ENCODE measurements at places on chromosomes 16 and 17.

DNA sequence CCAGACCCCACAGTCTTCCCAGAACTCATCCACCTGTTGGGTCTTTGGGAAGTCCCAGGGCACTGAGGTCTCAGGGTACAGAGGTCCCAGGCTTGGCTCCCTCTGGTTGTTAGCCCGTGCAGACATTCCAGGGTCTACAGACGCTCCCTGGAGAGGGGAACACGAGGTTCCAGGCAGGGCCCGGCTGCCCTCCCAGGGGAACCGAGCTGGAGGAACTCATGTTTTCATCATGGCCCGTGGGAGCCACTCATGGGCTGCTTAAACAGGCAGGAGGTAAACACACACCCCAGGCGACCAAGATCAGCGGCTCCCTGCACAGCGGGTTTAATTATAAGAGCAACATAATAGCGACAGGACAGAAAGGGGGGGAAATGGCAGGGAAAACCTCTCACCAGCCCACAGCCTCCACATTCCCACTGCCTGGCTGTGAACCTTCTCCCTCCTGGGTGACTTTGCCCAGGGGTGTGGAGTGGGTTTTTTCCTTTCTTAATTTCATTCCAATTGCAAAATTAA lies 36.5 kb downstream of the TRARG1 start:
- no peak for DNase-seq

DNA sequence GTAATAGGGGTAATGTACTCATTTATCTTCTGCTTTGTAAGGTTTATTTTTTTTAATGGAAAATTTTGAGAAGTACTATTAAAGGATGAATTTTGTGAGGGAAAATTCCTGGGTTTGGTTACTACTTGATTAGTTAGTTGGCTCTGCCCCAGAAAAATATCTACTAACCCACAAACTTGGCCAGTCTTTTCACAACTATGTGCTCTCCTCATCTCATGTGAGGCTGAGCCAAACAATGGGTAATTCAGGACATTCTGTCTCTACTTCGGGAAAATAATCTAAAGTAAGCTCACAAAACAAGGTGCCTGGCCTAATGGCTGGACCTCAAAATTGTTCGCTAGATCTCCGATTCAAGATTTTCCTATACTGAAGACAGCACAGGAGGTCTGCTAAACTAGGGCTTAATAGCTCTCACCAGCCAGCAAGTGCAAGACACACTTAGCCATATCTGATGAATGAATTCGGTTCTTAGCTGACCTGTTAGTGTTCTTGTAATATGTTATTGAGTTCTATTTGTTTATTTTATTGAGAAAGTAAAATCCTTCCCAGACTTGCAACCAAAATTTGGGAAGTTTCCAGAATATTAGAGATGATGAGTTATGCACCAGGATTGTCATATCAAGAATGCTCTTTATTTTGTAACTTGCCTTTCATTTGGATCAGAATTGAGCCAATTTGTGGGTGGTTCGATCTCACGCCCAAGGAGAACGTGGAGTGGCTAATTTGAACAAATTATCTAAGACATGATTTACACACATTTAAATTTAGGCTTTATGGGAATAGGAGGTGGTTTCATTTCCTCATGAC lies 5.7 kb downstream of the KCNJ16 start:
- no peak for DNase-seq

DNA sequence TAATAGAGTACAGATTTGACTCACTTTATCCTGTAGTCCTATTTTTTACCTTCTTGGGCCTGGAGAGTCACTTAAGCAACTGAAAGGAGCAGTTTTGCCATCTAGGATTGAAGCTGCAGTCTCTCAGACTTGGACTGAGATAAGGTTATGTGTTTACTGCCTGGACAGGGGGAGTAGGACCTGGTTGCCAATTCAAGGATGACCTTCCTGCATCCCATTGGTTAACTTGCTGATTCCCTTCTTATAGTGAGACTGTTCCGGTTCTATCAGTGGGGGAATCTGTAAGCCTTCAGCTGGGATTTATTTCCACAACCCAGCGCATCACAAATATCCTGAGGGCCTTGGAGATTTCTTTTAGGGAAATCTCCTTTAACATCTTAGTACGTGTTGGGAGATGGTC lies 2.9 kb downstream of the UBN1 start:
- no peak for DNase-seq

DNA sequence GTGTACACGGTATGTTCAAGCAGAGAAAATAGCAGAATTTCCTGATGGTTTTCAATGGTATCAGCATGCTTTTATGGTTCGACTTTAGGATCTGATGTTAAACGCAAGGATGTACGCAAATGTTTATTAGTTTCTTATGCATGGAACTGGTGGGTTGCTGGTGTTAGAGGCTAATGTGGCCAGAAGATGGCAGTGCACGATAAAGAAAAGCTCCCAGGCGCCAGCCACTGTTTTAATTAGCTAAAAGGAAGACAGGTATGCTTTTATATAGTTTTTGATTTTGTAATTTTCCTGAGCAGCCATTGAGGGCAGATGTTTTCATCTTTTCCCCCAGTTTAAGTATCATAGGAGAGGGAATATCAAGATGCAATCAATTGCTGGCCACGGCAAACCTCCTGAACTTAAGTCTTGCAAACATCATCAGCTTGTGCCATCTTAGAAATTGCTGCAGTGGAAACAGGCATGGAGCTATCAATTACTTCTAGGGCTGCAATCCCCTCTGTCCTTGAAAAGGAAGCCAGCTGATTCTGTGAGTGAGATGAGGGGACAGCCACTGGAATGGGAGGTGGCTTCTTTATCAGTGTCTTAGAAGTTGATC lies 648.5 kb upstream of the RBFOX1 start:
- DNase-seq: peak; percentile 20

DNA sequence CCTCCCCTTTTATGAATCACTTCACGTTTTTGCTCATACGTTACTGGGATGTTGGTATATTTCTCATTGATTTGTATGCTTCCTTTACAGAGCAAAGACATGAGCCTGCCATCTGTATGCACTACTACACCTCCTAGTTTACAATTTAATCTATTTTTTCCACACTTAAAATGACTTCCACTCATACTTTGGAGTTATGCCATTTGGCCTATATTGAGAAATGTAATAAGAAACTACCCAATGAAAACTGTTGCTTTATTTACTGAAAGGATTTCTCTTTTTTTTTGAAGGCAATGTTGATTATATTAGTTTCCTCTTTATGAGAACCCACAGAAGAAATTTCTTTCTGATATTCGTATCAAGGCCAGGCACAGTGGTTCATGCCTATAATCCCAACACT lies 43.1 kb downstream of the DUSP14 start:
- DNase-seq: no peak

GRCh38 chr17:32487473-32488176 lies 832 bp downstream of the CDK5R1 start:
- DNase-seq: peak; percentile 50

DNA sequence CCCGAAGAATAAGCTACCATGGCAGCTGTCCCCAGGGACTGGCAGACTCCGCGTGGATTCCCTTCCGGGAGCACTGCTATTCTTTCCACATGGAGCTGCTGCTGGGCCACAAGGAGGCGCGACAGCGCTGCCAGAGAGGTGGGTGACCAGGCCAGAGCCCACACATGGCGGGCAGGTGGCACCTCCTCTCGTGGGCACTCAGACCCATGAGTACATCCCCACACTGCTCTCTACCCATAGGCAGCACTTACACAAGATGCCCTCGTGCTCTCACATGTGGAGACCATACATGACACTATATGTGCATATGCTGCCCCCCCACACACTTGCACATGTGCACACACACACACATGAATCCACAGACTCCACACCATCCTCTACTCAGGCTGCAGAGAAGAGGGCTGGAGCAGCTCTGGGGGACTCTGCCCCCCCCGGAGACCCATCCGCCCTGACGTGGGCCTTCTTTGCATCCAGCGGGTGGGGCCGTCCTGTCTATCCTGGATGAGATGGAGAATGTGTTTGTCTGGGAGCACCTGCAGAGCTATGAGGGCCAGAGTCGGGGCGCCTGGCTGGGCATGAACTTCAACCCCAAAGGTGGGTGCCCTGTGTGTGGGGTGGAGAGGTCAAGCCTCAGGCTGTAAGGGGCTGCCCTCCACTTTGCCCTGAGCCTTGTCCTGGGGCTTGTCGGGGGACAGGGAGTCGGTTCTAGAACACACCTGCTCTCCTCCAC lies 62.9 kb downstream of the MRC2 start:
- no peak for DNase-seq

All from adrenal gland (tissue), 19 donors.